Tibial artery (tissue), 4 donors: ENCODE measurements at places on chromosomes 5 and 9.

DNA sequence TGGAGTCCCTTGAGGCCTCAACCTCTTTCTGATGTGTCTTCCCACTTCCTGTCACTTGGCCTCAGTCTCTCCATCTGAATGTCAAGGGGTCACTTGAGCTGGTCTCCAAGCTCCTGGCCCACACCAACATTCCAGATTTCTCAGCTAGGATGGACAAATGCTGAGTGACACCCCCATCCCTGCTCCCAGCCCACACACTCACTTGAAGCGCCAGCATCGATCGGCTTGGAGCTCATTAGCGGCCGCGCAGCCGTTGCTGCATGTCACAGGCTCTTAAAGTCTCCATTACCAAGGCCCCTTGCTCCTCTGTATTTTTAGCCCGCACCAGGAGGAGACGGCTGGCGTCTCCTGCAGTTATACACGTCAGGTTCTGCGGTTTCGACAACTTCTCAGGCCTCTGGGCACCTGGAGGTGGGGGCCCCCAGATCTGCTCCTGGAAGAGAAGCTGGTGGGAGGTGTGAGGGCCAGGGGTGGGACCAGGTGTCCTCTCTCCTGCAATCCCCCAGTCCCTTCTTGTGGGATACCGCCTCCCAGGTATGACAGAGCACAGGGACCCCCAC, 33.4 kb upstream of the ARAP3 start:
- DNase-seq: no peak

GRCh38 chr5:51986733-51987132, 603.5 kb downstream of the ISL1 start:
- no peak for DNase-seq

DNA sequence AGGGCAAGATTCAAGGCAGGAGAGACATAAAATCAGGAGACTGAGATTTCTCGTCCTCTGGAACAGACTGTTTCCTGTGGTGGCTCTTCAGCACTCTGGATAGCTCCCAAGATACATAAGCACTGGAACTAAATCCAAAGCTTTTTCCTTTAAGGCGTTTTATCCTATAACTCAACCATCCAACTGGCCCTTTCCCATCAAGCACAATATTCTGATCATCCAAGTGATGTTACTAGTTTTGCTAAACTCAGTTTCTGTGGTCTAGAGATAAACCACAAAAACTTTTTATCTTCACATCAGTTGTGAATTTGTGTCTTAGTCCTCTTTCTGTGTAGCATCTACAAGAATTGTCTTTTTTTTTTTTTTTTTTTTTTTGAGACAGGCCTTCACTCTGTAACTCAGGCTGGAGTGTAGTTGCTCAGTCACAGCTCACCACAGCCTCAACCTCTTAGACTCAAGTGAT, 299.4 kb downstream of the COX7C start:
- DNase-seq: no peak

DNA sequence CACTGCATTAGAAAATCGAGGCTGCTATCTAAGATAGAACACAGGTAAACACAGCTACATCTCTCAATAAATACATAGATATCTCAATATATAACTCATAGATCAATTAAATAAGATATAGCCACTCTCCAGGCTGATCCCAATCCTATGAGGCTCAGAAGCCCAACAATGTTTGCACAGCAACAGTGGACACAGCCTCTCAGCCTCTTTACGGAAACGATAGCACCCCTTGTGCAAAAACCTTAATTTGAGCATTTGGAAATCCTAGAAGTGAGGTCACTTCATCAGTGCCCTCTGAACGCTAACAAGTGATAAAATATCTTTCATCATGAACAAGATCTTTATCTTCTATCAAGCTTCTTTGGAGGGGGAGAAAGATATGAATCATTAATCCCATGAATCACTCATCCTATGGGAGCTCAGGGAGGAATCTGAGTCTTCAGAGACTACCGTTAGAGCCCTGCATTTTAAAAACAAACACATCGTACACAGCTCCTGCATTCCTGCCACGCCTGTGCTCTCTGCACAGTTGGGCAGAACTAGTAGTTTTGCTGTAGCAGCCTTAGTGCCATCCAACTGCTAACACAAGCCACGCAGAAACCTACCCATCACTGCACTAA, 71.4 kb downstream of the MED27 start:
- no peak for DNase-seq

DNA sequence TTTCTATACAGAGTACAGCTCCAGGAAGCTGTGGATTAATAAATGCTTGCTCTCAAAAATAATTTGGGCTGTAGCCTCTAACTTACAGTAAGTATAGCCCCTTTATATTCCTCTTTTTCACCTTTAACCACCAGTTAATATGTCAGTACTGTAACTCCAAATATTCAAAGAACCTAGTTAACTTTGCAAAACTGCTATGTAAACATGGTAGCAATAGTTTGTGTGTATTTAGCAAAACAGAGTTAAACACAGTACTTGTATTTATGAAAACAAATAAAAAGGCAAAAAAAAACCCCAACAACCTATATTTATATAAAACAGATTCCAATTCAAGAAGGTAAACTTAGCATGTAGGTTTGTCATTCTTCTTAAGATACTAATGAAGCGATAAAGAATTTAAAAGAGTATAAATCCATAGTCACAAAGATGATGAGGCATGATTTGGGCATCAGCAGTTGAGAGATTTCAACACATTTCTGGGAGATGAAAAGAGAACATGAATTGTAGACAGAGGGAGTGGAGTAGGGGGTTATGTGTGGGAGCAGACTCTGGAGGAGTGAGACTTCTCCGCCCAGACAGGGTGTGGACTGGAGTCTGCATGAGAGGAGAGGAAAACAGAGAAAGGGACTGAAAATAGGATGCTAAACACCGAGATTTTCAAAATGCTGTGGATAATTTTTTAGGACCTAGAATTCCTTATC, 47.0 kb upstream of the F2RL1 start:
- no peak for DNase-seq

GRCh38 chr9:20269620-20270019, 352.7 kb downstream of the MLLT3 start:
- no peak for DNase-seq

DNA sequence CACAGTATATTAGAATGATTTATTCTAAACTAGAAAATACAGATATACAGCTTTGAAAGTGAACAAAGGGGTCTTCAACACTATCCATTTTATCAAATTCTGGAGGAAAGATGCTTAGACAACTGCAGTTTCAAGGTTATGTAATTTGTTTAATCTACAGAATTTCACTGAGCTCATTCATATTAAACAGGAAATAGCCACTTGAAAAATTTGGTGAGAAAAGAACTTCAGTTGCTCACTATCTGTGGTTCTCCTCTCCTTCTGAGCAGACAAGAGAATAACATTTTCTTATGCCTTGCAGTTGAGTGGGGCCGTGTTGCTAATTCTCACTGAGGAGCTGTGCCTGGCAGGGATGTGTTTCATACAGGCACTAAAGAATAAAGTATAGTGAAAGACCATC, 1428.2 kb downstream of the CDH12 start:
- no peak for DNase-seq

- no peak for DNase-seq
Observed at GRCh38 chr9:69371001-69371400, 46.0 kb downstream of the ENTREP1 start.

DNA sequence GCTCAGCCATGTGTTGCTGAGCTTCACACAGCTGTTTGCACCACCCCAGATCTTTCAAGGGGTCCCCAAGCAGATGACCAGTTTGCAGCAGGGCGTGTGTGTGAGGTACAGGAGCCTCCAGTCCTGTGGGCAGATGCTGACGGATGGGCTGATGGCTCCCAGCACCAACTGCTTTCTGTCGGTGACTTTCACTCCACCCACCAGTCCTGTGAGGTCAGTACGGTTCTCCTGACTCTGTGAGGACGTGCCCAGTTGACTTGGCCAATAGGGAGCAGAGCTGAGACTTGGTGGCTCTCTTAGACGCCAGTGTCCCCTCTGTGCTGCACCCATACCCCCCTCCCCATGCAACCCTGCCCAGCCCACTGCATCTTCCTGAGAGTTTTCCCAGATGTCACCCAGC, 19.7 kb downstream of the COL5A1 start:
- DNase-seq: no peak

DNA sequence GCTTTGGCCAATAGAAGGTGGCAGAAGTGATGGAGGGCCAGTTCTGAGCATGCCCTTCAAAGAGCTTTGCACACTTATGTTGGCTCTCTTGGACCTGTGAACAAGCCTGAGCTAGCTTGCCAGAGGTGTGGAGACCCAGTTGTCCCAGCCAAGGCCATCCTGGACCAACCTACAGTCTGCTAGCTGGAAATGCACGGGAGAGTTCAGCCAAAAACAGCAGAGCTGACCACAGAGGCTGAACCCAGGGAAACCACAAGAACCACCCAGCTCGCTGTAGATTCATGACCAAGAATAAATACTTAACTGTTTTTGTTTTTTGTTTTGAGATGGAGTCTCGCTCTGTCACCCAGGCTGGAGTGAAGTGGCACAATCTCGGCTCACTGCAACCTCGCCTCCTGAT, 65.4 kb upstream of the HAND1 start:
- no peak for DNase-seq

DNA sequence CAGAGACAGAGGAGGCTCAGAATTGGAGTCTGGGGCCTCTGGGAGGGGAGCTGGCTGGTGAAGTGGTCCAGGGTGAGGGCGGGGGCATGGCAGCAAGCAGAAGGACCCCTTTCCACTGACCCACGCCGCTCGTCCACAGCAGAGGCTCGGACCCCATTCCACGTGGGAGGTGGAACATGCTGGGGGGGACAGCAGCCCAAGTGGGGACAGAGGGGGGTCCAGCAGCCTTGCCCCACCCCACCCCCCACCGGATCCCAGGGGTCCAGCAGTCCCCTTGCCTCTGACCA, 25.4 kb upstream of the NKD2 start:
- no peak for DNase-seq

GRCh38 chr5:95907067-95907705, 54.5 kb downstream of the ELL2 start:
- no peak for DNase-seq

- DNase-seq: no peak
Observed at GRCh38 chr9:121696930-121697329, 45.5 kb downstream of the DAB2IP start.

DNA sequence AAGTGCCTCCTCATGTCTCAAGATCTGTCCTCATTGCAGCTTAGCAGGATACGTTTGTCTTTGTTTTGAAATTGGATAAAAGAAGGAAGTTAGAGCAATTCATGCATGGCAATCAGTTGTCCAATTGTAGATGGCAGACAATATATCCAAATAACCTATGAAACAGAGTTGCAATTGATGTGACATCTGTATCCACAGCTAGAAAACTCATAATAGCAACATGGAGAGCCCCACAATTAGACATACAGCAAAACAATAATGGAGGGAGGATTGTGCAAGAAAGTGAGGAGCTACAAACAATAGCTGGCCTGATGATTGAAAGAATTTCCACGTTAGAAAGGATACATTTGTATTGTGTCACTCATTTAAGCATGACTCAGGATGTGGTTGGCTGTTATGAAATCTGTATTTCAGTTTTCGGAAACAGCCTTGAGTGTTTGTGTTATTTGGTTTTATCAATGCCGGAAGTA, 132.0 kb downstream of the FAM174A start:
- DNase-seq: no peak
